T-helper 1 cell (primary cell): ENCODE measurements at places on chromosomes 6 and 20.

DNA sequence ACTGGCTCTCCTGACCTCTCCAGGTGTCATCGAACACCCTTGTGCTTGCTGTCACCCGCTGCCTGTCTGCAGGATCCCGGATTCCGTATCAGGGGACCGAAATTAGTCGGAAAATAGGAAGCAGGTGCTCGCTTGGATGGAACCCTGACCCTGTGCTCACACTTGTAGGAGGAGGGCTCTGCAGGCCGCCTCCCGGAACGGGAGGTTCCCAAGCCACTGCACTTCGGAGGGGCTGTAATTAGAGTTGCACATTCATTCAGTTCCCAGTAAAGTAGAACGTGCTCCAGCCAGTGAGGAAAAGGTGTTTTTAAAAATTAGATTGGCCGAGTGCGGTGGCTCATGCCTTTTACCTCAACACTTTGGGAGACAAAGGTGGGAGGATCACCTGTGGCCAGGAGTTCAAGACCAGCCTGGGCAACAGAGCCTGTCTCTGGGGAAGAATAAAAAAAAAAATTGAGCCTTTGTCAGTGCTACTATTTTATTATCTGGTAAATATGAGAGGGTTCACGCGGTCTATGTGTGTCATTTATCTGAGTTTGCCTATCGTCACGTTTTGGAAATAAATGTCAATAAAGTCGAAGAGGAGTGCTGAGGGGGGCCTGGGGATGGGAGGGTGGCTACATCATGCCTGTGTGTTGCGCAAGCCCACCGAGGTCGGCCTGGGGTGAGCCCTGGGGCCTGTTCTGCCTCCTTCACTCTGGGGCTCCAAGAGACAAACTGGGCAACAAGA lies 1.5 kb upstream of the GMEB2 start:
- no peak for DNase-seq

DNA sequence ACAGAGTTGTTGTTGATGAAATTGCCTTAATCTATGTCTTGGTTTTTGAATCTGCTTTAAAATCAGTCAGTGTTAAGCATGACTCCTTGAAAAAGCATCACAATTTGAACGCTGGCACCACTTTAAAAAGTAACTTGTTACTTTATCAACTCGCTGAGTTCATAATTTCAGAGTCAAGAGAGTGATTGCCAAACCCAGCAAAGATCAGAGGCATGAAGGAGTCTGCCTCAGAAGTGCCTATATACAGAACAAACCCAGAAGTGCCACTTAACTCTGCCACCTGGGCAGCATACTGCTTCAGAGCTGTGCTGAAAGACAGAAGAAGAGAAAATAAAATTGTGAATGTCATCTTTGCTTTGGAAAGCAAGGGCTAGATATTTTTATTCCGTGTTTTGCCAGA lies 73.6 kb upstream of the HCRTR2 start:
- no peak for DNase-seq

GRCh38 chr20:62452475-62453095 lies 23.2 kb downstream of the GATA5 start:
- DNase-seq = no peak

- no peak for DNase-seq
Observed at GRCh38 chr20:20743511-20744169, 31.2 kb upstream of the RALGAPA2 start.

DNA sequence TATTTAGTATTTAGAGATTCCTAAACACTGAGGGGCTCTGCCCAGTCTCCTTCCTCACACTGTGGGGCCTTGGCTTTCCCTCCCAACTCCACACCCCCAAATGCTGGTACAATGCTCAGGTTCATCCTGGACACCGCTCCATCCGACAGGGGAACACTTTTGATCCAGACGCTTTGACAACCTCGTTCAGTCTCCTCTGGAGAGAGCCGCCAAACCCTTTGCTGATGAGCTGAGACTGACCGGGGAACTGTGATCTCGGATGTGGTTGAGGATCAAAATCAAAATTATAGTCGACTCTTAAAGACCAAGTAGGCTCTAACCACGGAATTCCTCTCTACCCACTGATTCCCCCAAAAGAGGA lies 38.8 kb upstream of the HLA-E start:
- DNase-seq = no peak

DNA sequence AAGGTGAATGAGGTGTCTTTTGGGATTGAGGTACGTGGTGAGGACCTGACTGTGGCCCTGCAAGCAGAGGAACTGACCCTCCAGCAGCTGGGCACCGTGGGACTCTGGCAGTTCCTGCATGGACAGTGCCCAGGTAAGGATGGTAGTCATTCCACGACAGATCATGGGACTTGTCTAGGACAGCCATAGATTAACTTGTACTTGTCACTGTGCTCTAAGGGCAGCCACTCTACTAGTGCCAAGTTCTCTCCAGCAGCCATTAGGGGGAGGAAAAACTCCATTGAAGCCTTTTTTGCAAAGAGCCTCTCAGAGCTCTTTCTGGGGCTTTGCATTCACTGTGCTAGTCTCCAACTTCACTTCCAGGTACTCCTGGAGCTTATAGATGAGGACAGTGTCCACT lies 20.4 kb downstream of the TAF11 start:
- DNase-seq = no peak

- no peak for DNase-seq
Observed at GRCh38 chr6:28615616-28615954, 89.9 kb downstream of the GPX5 start.

GRCh38 chr6:41457303-41457670 lies 88.9 kb upstream of the FOXP4 start:
- DNase-seq = no peak

DNA sequence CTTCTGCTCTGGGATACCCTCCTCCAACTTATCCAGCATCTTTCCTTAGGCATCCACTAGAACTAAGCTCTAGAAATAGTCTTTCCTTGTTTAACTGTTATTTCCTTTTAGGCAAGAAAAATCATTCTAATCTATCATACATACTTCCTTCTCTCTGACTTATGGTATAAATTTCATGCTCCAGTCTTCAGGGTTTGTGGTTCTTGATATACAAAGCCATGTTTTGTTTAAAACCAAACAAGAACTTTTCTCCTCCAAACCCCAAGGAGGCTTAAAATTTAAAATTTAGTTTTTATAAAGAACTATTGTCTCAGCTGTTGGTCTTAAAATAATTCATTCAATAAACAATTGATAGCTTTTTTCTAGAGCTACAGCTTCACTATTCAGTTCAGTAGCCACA lies 77.2 kb downstream of the CD164 start:
- no peak for DNase-seq

DNA sequence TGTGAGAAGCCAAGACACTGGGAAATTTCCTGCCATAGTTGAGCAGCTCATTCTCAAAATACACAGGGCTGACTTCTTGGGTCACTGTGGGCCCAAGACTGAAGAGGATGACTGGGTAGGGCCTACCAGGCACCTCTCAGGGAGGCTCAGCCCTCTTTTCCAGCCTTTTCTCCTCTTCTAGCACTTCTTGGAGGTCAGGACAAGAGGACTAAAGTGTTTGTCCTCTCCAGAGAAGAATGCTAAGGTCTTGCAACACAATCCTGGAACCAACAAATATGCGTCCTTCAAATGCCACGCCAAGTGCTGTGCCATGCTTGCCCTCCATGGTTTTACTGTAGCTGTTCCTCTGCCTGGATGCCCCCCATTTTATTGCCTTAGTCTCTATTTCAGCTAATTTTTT lies 3.3 kb upstream of the LRRN4 start:
- DNase-seq = no peak

DNA sequence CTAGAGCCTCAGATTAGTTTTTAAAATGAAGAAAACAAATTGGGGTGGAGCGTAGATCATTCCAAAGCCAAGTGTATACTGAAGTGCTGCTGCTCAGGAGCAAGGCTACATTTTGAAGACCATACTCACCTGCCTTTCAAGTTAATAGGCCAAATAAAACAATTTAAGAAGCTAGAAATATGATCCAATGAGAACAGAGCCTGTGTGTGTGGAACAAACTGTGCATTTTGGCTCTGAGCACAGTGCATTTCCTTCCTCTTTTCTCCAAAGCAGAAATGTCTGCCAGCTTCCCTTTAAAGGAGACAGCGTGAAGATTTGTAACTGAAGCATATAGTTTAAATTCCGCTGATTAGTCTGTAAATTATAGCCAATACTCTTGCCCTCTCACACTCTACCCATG lies 3.2 kb upstream of the IFNGR1 start:
- no peak for DNase-seq

DNA sequence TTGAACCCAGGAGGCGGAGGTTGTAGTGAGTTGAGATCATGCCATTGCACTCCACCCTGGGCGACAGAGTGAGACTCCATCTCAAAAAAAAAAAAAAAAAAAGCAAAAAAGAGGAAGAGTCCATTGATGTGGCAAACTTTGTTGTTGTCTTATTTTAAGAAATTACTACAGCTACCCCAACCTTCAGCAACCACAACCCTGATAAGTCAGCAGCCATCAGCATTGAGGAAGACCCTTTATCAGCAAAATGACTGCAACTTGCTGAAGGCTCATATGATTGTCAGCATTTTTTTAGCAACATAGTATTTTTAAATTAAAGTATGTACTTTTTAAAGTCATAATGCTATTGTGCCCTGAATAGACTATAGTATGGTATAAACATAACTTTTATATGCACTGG lies 48.8 kb downstream of the ZFP64 start:
- DNase-seq = no peak

DNA sequence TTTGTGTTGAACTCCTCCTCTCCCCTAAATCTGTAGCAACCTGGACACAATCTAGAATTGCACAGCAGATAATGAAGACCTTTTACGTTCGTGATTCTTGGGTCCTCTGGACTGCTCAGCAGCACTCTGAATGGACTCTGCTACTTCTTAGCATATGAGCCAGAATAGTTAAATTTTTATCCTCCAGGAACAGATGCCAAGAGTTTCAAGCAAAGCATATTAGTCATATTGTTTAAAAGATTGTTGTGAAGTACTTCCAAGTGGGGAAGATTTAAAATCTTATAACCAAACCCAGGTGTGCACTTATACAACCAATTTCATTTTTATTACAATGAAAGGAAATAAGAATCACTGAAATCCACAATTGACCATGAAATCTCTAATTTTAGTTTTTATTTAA lies 118.9 kb upstream of the EXOC2 start:
- DNase-seq = no peak

GRCh38 chr6:48078120-48078519 lies 32.9 kb downstream of the PTCHD4 start:
- DNase-seq = no peak

GRCh38 chr20:58709703-58710039 lies 17.1 kb downstream of the NPEPL1 start:
- DNase-seq = no peak
